Inflammatory macrophage treated with lipopolysaccharide for 4 hours (primary cell): ENCODE measurements at places on chromosomes 7 and 10.

DNA sequence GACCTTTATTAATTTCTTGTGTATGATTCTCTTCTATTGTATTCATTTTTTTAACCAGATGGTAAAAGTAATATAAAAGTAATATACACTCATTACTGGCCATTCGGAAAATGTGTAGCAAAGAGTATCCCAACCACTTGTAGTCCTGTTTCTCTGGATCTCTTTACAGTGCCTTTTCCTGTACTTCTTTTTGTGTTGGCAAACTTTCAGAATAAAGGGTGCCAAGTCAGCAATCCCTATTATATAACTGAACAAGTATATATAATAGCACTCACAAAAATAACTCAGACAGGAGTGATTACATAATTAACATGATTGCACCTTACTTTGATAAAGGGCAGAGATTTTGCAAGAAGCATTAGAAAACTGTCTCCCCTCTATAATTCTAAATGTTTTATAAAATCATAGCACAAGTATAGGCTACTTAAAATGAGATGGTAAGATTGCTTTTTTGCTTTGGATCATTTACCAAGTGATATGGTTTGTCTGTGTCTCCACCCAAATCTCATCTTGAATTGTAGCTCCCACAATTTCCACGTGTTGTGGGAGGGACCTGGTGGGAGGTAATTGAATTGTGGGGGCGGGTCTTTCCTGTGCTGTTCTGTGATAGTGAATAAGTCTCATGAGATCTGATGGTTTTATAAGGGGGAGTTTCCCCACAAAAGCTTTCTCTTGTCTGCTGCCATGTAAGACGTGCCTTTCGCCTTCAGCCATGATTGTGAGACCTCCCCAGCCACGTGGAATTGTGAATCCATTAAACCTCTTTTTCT lies 41.5 kb upstream of the EPC1 start:
- no peak for DNase-seq

DNA sequence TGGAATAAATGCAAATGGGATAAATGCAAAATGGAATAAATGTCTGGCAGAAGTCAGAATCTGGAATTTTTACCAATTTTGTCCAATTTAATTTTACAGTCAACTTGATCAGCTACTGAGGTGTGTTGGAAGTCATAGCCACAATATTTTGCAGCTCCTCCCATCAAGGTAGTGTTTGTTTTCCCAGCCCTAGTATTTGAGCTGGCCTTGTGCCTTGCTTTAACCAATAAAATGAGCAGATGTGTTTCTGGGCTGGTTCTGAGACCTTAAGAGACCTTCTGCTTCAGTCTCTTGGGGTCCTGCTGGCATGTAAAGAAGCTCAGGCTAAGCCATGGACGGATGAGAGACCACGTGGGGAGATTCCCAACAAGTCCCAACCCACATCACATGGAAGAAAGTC lies 42.7 kb upstream of the RSBN1L start:
- no peak for DNase-seq

- no peak for DNase-seq
These were observed 169.3 kb upstream of the AGK start for GRCh38 chr7:141381794-141382427.

- no peak for DNase-seq
These were observed 76.1 kb downstream of the DGKB start for GRCh38 chr7:14826426-14826825.

- no peak for DNase-seq
These were observed 5.5 kb downstream of the DNTT start for GRCh38 chr10:96309628-96310320.

GRCh38 chr7:105046414-105046813 lies 32.4 kb downstream of the KMT2E start:
- no peak for DNase-seq

GRCh38 chr10:110103921-110104461 lies 96.2 kb downstream of the ADD3 start:
- DNase-seq: no peak

DNA sequence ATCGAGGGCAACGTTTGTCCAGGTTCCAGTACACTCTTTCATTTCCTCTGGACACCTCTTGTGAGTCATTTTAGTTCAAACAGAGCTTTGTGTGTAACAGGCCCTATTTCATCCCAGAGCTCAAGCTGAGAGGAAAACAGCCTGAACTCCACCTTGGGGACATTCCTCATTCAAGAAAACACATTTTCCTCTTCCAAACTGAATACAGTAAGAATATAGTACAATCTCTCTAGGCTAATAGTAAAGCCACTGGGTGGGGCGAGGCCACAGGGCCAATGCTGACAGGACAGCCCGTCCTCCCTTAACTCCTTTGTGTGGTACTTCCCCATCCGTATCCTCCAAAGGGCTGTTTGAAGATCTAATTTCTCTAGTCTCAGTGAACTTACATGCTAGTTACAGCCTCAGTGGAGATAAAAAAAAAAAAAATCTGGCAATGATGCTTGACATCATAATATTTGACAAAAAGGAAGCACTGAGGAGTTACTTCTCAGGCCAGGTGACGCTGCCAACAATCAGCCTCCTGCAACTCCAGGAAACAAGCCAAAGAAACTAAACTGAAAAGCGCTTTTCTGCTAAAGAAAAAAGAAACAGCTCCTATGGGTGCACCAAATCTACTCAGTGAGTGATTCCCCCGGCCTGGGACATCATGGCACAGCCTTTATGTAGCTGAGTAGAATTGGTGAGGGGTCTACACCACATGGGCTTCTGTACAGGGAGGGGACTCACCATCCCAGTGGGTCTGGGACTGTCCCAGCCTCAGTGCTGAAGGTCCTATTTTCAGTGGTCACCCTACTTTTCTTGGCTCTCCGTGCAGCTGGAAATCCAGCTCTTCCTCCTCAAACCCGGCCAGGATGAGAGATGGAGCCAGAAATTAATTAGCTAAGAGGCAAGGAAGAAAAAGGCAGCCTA lies 238.2 kb upstream of the NEBL start:
- DNase-seq: no peak
